ENCODE measurements at places on chromosomes 2 and 18.

GRCh38 chr2:102289129-102289528 lies 22.2 kb upstream of the IL1RL1 start:
- no peak for DNase-seq

DNA sequence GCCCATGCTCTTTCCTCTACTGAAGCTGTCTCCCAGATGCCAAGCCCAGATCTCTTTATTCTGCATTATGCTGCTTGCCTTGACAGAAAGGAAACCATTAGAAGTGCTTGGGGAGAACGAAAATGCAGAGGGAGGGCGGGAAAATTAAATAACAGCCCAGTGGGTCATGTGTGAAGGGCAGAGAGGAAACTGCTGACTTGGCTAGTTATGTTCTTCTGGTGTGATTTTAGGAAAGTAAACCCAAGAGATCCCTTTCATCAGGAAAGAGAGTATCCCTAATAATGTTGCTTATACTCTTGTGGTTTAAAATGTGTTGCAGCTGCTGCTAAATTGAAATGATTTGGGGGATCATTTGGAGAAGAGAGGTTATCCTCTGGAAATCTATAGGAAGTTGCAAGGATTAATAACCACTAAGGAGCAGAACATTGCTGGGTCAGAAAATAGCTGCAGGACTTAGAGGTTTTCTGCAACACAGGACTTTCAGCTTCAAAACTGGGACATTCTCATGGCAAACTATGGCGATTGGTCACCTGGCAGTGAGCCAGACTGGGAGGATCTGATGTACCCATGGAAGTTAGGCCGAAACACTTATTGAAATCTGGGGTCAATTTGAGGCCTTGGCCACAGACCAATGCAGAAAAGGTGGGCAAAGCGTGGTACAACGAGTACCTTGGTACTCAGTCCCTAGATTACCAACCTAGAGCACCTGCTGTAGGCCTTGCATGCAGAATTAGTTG lies 172.2 kb downstream of the TMEM247 start:
- DNase-seq: no peak

DNA sequence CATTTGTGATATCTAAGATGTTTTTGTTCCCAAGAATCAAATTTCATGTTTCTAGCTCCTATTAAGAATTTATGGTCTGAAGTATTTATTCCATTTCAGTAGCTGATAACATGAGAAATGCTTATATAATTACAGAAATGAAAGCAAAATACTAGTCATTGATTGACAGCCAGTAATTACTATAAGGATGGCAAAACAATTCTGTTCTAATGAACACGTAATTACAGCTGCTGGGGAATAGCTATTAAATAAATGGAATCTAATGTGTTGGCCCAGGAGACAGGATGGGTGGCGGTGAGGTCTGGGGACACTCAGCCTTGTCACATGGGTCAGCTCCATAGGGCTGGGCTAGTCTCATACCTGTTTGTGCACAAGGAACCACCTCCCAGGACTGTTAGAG lies 263.5 kb downstream of the FHOD3 start:
- no peak for DNase-seq

GRCh38 chr2:31903109-31903780 lies 107.6 kb downstream of the MEMO1 start:
- DNase-seq: no peak

DNA sequence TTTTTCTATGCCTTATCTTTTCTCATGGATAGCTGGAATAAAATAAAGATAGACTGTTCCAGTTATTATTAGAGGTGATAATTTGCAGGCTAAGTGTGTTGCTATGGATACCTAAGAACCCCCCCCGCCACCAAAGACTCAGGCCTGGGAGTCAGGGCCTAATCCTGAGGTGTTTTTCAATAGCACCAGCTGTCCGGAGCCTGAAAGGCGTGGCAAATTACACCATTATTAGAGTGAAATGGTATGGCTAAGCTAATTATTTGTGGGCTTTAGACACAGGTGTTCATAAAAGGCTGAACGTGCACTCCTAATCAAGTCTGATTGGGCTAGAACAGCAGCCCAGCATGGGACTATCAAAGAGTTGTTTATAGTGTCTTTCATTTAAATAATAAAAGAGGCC lies 293.2 kb upstream of the DCC start:
- no peak for DNase-seq

- no peak for DNase-seq
These were observed 106.0 kb downstream of the UBR3 start for GRCh38 chr2:169933124-169933711.

GRCh38 chr2:152761214-152761613 lies 42.8 kb downstream of the ARL6IP6 start:
- DNase-seq: no peak

DNA sequence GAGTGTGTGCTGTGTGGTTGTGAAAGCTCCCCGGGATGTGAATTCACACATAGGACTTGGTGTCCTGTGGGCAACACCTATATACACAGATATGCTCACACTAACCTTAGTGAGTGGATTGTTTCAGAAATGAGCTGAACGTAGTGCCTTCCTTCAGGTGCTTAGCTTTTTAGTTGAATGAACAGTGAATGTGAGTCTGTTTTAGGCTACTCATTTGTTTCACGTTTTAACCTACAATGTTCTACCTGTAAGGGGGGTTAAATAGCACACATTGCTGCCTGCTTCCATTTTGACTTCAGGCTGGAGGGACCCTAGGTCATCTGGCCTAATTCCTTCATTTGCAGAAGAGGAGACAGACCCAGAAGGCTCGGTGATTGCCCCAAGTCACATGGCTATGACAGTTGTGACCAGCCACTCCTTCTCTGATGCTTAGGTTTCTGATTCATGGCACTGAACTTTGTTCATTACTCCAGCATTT lies 1.0 kb downstream of the PLEK start:
- no peak for DNase-seq

GRCh38 chr18:9915291-9916076 lies 1.7 kb downstream of the VAPA start:
- DNase-seq: no peak

GRCh38 chr2:173030561-173031490 lies 44.8 kb upstream of the MAP3K20 start:
- no peak for DNase-seq

DNA sequence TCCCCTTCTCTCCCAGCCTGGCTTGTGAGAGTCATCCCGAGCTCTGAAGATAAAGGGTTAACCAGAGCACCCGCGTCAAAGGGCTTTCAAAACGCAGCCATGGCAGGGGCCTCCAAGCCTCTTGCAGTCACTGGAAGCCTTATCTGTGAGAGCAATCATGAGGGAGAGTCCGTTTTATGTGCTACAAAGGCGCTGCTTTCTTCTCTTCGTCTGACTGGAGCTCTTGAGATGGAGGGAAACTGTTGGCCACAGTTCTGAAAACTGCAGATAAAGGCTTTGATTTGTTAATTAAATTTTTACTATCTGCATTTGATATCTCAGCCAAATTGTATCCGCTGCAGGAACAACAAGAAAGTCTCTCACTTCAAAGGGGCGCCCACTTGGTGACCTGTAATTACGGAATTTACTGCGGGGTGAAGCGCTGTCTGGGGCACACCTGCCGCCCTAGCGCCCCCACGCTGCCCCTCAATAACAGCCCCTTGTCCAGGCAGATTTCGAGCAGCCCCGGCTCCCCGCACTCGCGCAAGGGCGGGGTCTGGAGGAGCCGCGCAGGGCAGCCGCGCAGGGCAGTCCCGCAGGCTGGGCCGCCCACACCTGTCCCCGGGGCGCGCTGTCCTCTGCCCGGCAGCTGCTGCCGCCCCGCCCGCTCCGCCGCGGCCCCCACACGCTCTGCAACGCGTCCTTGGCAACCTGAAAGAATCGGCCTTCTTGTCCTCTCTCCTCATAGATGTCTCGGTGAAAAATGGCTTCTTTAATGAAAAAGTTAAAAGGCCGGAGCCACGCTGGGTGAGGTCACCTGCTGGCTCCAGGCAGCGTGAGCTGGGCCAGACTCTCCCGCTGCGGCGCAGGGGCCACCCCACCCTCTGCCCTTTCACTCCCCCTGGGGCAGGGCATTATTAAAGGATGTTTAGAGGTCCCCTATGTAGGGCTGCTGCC lies 217.9 kb downstream of the VAPA start:
- no peak for DNase-seq

- DNase-seq: no peak
These were observed 238.6 kb upstream of the CYP26B1 start for GRCh38 chr2:72386288-72386687.

DNA sequence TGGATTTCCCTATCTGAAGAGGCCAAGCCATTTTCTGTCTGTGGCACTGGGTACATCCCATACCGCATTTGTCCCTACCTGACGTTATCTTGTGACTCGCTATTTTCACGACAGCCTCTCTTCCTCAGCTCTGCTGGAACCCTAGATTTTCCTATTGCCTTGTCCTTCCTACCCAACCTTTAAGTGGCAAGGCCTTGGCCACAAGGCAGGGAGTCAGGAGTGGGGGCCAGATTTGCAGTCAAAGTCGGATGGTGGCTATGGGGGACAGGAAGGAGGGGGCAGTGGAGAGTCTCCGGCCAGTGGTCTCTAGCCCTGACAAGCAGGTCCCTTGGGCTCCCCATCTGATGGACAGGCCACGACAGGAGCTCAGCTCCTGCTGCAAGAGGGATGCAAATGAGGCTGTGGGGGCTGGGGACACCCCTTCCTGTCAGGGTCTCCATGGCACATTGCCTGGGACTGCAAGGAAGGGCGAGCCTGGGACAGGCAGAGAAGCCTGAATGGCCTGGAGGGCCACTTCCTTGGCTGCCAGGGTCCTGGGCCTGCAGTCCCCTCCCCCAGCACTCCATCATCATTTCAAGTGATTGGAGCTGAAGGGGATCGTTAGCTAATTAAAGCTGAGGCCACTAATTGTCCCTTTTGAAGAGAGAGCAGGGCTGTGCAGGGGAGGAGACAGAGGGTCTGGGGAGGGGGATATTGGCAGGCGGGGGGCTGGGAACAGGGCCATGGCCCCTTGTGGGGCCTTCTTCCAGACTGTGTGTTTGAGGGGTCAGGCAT lies 6.3 kb upstream of the ECEL1 start:
- DNase-seq: no peak

GRCh38 chr18:6752202-6752860 lies 22.8 kb downstream of the ARHGAP28 start:
- DNase-seq: no peak

- no peak for DNase-seq
These were observed 105.9 kb upstream of the SNTG2 start for GRCh38 chr2:844715-845114.

- DNase-seq: no peak
These were observed 5.9 kb upstream of the MAL start for GRCh38 chr2:95019572-95019971.

DNA sequence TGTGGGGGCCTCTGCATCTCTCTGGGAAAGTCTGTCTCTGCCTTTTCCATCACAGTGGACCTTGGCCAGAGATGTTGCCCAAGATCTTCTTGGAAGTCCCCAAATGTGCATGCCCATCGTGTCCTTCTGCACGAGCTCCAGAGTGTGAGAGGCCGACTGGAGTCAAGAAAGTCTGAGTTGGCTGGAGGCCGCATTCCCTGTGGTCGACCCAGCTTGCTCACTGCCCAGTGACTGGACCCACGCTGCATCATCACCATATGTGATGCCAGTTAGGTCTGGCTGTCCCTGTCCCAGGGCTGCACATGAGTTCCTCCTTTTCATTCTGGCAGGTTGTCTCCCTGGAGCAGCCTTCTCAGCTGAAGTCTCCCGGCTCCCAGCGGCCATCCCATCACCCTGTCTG lies 93.8 kb downstream of the ARL4C start:
- no peak for DNase-seq

- no peak for DNase-seq
These were observed 443.5 kb downstream of the XIRP2 start for GRCh38 chr2:167331636-167332232.

DNA sequence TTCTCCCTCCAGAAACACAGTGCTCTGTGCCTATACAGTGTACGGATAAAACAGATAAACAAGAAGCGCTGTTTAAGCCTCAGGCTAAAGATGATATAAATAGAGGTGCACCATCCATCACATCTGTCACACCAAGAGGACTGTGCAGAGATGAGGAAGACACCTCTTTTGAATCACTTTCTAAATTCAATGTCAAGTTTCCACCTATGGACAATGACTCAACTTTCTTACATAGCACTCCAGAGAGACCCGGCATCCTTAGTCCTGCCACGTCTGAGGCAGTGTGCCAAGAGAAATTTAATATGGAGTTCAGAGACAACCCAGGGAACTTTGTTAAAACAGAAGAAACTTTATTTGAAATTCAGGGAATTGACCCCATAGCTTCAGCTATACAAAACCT lies 70.7 kb downstream of the TANK start:
- DNase-seq: no peak

- no peak for DNase-seq
These were observed 74.4 kb upstream of the ASB18 start for GRCh38 chr2:236338495-236339184.

GRCh38 chr2:212088353-212088752 lies 450.2 kb downstream of the ERBB4 start:
- DNase-seq: no peak

- DNase-seq: no peak
These were observed 44.1 kb downstream of the NEDD4L start for GRCh38 chr18:58087928-58088690.

- no peak for DNase-seq
These were observed 39.7 kb downstream of the TFCP2L1 start for GRCh38 chr2:121245120-121245820.

DNA sequence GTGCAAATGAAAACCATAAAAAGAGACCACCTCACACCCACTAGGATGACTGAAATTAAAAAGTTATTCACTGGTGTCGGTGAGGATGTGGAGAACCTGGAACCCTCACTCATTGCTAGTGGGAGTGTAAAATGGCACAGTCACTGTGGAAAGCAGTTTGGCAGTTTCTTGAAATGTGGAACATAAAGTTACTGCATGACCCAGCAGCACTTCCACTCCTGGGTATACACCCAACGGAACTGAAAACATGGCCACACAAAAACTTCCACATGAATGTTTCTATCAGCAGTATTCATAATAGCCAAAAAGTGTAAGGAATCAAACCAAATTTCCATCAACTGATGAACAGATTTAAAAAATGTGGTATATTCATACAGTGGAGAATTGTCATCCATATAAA lies 65.1 kb upstream of the SLC66A3 start:
- no peak for DNase-seq

DNA sequence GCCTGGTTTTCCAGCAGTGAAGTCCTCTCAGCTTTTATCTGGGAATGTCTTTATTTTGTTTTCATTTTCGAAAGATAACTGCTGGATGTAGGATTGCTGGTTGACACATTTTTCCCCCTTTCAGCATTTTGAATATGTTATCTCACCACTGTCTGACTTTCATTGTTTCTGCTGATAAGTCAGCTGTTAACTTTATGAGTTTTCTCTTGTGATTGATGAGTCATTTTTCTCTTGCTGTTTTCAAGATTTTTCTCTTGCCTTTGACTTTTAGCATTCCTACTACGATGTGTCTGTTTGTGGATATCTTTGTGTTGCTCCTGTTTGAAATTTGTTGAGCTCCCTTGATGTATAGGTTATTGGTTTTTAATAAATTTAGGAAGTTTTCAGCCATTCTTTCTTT lies 85.5 kb downstream of the AGPS start:
- no peak for DNase-seq

DNA sequence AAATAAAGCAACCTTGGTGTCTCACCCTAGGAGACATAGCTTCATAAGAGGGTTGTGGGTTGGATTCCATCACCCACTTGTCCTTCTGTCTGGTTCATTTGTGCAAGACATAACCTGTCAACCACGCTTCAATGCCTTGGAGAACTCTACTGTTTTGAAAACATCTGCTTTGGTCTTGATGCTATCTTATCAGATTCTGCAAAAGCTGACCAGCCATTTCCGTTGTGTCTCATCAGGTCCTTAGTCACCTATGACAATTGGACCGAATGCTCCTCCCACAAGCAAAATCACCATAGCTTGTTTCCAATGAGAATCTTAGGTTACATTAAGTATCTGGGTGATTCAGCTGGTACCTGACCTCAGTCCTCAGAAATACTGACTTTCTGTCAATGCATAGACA lies 35.4 kb downstream of the STAT4 start:
- peak; percentile 88 for DNase-seq

All from CD4-positive, alpha-beta T cell treated with Interleukin-15 for 4 hours (primary cell).